ENCODE measurements at places on chromosomes 2 and 18.
A peak's percentile ranks its signal among the peaks of the same experiment; 100 is the strongest.

DNA sequence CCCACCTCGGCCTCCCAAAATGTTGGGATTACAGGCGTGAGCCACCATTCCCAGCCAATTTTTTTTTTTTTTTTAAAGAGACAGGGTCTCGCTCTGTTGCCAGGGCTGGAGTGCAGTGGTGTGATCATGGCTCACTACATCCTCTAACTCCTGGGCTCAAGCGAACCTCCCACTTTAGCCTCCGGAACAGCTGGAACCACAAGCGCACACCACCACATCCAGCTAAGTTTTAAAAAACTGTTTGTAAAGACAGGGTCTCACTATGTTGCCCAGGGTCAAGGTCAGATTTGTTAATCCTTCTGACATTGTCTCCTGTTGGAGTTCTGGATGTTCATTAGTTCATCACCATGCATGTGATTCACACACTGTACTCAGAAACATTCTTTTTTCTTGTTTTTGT lies 149.9 kb downstream of the TGIF1 start:
- DNase-seq, result no peak

- peak; percentile 92 for DNase-seq
These were observed 3.5 kb downstream of the NDUFA10 start for GRCh38 chr2:240021488-240022104.

GRCh38 chr2:134271758-134272157 lies 17.9 kb downstream of the MGAT5 start:
- no peak for DNase-seq

GRCh38 chr18:53115876-53116585 lies 776.0 kb downstream of the DCC start:
- no peak for DNase-seq

- peak; percentile 68 for DNase-seq
These were observed 77.3 kb downstream of the TEX51 start for GRCh38 chr2:126975671-126976655.

DNA sequence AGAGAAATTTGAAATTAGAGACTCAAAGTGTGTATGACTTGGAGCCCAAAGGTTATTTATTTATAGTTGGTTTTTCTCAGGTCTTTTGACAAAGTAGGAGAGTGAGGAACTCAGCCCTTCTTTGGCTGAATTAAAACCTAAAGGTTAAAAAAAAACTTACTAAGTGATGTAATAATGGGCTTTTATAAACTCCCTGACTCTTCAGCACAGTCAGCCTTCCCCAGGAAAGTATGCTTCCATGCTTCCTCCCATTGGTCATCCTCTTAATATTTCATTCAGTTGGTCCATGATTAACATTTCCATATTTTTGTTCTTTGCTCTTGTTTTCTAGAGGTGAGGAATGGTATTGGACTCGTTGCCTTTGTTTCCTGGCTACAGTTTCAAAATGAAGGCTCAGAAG lies 7.2 kb downstream of the ARPC2 start:
- DNase-seq, result no peak

DNA sequence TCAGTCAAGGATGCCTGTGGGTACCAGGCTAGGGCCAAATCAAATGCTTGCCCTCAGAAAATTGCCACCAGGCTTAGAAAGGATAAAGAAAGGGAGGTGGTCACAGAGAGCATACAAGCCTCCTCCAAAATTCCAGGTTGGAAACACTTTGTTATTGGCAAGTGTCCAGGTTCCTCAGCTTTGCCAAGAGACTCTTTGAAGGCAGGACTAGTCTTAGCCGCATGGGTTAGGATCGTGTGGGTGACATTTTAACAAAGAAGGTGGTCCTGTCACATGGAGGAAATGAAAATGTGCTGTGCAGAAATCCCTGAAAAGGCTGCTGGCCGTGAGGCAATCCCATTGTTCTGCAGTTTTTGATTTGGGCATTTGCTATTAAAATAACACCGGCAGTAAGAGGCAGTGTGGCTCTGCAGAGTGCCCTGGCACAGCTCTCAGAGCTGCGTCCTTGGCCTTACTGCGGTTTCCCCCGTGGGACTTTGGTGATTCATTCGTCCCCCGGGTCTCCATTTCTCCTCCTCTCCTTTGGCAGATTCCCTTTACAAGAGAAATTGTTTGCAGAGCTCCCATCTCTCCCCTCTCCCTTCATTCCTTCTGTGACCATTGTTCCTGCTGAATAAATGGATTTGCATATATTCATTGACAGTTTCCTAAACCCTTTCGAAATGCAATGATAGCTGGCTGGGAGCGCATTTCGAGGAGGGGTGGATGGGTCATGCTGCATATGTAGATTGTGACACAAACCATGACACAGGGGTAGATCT lies 187.3 kb downstream of the VAPA start:
- no peak for DNase-seq

- DNase-seq, result no peak
These were observed 97.4 kb downstream of the ADAM23 start for GRCh38 chr2:206540757-206541156.

DNA sequence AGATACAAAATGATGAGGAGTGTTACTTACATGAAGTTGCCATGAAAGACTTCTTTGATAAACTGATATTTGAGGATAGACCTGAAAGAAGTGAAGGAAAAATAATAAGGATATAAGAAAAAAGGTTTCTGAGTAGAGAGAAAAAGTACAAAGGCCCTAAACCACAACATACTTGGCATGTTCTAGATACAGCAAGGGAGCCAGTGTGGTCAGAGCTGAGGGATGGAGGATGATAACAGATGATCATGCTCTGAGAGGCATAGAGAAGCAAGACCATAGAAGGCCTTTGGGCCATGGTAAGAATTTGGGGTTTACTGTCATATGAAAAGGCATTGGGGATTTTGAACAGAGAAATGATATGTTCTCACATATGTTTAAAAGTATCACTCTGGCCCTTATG lies 424.1 kb upstream of the CHST9 start:
- no peak for DNase-seq

DNA sequence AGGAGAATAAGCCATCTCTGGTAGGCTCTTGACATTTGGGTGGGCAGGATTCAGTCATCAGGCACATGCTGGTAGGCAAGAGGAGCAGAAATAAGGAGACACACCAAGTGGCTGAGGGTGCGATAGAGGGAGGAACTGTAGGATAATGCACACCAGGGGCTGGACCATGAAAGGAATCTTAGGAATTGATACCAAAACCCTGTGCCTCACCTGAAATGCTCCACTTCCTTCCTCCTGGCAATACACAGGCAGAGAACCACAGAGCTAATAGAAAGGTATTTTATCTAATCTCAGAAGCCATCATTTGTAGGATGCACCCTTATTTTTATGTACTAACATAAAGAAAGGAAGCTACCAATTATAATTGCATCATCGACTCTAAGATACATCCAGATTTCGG lies 4.4 kb upstream of the CYP1B1 start:
- DNase-seq, result no peak

GRCh38 chr2:67772216-67773170 lies 290.3 kb downstream of the C1D start:
- DNase-seq, result no peak

DNA sequence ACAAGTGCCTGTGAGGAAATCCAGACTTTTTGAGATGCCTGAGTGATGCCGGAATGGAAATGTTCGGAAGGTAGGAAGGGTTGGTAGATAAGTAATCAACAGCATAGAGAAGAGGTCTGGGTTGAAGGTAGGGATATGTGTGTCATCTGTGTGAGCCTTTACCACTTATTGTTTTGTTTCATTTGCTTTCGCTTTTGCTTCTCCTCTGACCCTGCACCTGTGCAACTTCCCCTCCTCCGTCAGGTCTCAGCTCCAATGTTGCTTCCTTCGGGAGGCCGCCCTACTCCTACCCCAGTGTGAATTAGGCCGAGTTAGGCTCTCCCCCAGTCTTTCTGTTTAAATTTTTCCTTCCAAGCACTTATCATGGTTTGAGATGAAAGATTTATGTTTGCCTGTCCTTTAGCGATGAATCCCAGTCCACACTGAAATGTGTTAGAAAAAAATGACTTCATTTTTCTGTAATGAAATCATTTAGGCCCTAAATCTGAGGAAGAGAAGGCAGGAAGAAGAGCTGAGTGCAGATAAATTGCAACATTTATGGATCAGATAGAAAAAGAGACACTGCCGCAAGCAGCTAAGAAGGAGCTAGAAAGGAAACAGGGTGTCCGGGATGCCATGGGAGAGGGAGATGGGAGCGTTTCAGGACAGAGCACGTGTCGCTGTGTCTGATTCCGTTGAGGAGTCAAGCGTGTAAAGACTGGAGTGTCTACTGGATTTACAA lies 139.6 kb upstream of the PELI1 start:
- no peak for DNase-seq

DNA sequence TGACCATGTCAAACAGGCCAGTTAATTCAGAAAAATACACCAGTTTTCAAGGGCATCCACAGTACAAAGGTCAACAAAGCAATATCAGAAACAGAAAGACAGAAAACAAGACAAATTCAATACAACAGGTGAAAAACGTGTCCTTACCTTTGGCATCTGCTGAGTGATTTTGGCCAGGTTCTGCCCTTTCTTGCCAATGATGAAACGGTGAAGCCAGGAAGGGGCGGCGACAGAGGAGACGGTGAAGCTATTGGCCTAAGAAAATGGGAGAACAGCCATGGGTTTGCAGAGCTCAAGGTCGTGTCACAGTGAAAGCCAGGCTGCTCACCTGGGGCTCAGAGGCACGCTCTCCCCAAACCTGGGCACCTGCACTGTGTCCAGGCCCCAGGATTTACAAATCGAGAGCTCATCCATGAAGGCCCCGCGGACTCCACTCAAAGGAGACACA lies 60.5 kb downstream of the HDLBP start:
- DNase-seq, result peak; percentile 32

DNA sequence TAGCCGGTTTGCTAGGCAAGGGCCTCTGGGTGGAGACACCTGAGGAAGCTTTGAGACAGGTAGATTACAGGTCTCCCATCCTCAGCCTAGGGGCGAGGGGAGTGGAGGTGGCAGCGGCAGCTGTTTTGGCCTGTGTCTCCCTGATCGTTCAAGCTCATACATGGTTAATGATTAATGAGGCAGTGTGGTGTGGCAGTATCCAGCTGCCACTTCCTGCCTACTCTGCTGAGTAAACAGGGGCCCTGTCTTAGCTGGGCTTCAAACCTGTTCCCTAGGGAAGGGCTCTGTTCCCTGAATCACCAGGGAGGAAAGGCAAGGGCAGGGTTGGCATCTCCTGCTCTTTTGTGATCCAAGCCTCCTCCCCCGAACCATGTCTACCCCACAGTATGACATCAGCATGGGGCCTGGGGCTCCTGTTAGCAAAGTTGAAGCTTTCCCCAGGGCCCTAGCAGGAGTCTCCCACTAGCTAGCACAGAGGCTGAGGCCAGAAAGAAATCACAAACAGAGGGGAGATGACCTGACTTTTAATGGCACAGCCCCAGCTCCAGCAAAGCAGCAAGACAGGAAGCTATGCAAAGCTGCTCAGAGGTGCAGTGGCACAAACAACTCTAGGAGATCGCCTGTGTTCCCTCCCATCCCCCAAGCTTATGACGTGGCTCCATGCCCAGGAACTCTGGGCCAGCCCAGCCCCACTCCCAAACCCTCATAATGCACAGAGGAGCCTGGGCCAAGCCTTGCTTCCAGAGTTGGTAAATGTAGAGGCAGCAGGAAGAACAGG lies 3.7 kb upstream of the TUBA4B start:
- peak; percentile 61 for DNase-seq

DNA sequence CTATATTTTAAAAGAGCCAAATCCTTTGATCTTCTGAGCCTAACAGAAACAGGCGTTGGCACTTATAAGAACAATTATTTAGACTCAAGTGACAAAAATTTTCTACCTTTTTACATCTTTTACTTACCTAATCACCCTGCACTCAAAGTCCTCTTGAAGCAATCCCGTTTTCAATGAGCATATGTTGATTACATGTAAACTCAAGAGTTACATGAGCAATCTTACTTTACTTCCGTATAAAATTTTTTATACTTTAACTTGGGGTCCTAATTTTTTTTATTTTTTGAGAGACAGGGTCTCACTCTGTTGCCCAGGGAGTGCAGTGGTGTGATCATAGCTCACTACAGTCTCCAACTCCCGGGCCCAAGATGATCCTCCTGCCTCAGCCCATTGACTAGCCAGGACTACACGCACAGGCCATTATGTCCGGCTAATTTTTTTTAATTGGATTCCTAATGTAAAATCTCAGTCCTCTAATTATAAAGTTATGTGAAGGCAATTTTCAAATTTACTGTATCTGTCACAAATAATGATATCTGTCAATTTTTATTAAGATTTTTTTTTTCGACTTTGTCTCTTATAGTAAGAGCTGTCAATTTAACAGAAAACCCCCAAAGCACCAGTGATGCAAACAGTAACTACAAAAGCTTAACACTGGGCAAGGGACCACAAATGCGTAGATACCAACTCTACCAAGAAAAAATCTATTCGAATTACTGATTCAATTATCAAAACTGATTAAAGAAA lies 19.1 kb upstream of the STPG4 start:
- no peak for DNase-seq

DNA sequence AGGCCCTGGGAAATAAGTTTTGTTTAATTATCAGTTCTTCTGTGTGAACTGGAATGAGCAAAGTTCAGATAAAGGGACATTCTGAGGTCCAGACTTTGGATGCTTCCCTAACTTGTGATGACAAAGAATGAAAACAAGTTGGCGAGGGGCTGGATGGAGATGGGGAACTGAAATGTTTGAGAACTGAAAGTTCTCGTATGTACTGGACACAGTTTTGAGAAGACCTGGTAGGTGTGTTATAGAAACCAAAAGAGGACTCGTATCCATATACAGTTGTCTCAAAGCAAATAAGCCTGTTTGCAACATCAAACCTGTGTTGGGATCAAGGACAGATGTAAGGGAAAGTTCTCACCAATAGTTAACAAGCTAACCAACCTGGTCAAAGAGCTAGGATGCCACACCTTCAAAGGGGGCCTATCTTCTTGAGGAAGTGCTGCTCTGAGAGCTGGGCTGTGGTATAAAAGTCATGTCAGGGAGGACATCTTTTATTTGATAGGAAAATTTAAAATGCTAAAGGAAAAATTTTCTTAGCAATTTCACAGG lies at the start of gene UPP2:
UPP2 (plus strand) TSS at position 493 of the 543 bp plus-strand sequence. CDS start 188 bp downstream, outside the sequence.
- no peak for DNase-seq

- DNase-seq, result no peak
These were observed 22.7 kb downstream of the TMEM87B start for GRCh38 chr2:112077814-112078213.

DNA sequence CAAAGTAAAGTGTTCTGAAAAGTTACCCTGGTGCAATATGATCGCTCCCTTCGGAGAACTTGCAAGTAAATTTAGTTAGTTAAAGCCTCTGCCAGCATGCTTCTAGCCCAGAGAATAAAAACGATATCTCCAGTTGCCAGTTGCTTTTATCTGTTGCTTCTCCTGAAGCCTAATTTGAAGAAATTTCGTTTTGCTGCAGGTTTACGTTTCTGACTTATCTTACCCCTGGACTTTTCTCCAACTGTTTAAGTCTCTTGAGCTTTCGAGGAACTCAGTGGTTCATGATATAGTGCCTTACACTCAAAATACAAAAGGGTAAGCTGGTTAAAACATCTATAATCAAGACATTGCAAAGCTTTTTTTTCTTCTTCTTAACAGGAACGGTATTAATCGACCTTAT lies 131.1 kb downstream of the FAM161A start:
- DNase-seq, result no peak
